ENCODE measurements at places on chromosomes 7 and 10.

GRCh38 chr10:22823109-22823508 is 104.7 kb upstream of the ARMC3 start:
- DNase-seq: no peak

DNA sequence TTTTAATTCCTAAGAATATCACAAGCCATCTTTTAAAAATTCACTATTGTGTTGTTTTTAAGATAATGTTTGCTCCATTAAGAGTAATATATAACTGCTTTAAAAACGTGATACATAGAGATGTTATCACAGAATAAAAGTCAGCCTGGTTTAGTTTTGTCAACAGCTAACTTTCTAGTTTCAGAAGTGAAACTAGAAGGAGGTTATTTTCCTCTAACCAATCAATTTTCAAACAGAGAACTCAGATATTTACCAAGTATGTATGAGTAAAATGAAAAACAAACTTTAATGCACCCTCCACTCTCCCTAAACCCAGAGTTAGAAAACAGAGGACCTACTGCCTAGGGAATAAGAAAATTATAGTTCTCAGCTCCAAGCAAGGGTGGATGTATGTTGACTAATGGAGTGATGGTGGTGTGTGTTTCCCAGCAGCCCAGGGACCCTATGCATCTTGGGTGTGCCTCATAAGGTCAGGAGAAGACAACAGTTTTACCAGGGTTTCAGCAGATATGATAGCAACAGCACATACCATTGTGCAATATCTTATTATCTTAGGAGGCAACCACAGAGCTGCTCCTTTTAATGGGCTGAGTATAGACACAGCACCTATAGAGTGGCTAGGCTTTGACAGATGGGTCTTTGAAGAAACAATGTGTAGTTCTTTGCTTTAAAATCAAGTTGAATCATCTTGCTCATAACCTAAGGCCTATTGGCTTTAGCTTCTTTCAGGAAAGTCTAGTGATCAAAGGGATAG is 58.4 kb downstream of the PTPRZ1 start:
- no peak for DNase-seq

DNA sequence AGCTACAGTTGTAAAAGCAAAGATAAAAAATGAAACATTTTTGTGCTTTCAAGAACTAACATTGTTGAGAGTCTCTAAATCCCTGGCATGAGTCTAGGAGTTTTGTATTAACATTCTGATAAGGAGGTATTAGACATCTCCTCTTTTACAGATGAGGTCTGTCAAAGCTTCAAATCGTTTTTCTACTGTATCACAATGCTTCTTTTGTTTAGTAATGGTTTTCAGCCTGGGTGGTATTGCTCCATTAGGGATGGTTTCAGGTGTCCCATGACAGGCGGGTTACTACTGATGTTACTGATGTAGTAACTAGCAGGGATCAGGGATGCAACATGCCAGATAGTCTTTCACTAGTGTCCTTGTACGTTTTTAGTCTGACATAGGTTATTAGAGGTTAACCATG is 27.4 kb downstream of the STAM start:
- DNase-seq: no peak

DNA sequence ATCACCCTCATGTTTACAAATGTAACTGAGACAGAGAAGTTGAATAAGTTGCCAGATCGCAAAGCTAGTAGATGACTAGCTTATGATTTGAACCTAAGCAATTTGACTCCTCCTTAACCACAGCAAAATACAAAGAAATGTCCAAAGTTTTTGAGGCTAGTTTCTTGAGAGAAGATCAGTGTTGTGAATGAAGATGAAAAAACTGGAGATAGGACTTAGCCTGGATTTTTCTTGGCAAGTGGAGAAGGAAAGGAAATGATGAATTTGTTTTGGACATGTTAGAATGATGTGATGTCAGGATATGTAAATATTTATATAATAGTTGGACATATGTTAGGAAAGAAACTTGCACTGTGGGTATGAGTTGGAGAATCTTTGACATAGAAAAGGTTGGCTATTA is 149.8 kb downstream of the LSMEM1 start:
- DNase-seq: no peak

DNA sequence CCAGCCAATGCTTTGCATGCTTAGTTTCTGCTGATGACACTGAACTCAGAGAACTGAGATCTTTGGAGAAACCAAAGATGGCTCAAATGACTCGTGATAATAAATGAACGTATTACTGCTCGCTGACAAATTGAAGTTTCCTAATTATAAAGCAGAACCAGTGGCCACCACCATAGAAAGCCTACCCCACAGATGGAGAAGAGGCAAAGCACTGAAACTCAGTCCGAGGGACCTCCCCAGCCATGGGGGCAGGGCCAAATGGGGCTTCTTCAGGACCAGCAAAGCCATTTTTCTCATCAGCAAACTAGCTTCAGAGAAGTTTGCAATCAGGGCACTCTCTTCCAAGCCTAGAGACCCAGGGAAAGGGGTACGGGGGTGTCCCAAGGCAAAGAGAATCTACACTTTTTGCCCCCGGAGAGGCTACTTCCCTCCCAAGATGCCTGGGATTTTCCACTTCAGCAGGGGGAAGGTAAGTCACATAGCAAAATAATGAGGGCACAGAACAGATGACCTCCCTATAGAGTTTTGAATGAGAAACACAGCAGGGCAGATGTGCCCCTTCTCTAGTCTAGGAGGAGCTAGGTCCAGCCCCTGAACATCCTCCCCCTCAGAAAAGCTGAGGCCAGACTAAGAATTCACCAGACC is 4.3 kb upstream of the IL6 start:
- no peak for DNase-seq

DNA sequence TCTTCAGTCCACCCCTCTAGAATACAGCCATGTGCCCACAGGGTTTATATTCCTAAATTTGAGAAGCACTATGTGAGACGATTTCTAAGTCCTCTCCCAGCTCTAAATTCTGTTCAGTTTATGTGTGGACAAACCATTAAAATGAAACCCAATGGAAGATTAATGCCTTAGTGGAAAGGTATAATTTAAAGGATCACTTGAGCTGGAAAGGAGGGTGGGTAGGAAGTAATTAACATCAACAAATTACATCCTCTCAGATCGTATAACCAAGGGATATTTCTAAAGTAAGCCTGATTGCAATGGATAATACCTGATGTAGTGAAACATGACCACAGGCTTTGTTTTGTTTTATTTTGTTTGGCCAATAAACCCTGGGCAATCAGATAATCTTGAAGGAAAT is 511.0 kb upstream of the COBL start:
- DNase-seq: no peak

- peak; percentile 53 for DNase-seq
Measured at GRCh38 chr10:133274751-133275683, 1.7 kb downstream of the ADAM8 start.

GRCh38 chr7:2440608-2441245 is 35.5 kb downstream of the GRIFIN start:
- no peak for DNase-seq

DNA sequence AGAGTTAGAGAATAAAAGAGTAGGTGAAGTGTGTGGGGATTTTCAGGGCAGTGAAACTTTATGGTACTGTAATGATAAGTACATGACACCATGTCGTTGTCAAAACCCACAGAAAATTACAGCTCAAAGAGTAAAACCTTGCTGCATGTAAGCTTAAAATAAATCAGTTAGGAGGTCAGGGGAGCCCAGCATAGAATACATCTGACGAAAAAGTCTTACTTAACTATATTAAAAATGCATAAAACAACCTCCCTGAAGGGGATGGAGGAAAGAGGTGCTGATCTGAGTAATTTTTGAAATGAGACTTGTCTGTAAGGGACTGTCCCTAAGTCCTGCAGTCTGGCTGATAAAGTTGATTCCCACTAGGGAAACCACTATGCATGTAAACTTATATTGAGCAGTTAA is 49.8 kb upstream of the AKR1E2 start:
- no peak for DNase-seq

DNA sequence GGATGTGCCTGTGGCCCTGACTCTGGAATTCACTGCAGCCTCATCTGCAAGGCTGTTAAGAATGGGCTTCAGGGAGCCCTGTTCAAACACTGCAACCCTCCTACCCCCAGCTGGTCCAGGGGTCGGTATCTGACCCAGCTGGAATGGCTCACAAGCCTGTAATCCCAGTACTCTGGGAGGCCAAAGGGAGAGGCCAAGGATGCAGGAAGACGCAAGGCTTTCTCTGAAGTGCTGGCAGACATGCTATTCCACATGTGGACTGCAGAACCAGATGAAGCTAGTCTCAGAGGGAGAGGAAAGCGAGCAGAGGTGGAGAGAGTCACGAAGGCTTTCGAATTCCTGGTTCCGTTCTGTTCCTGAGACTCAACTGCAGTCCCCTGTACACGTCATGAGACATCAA is 45.0 kb downstream of the ESYT2 start:
- DNase-seq: no peak
